GM12864 (cell line): ENCODE measurements at places on chromosomes 2 and 18.

GRCh38 chr2:198438331-198438730 is 633.9 kb downstream of the PLCL1 start:
- DNase-seq = no peak

- no peak for DNase-seq
Measured at GRCh38 chr18:79875931-79876461, 75.5 kb downstream of the SLC66A2 start.

GRCh38 chr2:20468549-20469500 is 22.0 kb downstream of the RHOB start:
- DNase-seq = no peak

- no peak for DNase-seq
Measured at GRCh38 chr2:172613615-172614231, 57.8 kb downstream of the PDK1 start.

DNA sequence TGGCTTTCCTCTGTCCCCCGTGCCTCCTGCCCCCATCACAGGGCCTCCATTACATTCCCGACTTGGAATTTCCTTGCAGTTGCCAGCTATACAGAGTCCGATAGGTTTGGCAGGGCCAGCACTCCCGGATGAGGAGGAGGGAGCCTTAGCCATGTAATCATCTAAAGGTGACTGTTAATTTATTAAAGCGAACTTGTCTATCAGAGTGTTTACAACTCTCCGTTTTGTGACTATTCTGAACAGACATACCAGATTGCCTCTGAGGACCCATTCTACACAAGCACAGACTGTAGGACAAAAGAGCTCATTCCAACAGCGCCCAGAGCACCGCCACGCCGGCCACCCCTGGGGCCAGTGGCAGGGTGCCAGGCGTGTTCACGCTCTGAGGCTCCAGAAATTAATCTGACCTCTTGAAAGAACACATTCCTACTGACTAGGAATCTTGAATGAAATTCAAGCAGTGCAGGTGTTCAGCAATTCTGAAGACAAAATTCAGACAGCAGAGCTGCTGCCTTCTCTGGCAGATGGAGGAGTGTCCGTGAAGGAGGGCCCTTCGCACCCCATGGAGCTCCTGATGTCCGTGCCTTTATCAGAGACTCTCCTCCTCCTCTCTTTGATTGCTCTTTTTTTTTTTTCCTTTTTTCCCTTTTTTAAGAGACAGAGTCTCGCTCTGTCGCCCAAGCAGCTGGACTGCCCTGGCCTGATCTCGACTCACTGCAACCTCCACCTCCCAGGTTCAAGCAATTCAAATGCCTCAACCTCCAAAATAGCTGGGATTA is 58.1 kb upstream of the RALBP1 start:
- no peak for DNase-seq

- no peak for DNase-seq
Measured at GRCh38 chr2:59655809-59656208, 897.6 kb downstream of the BCL11A start.

DNA sequence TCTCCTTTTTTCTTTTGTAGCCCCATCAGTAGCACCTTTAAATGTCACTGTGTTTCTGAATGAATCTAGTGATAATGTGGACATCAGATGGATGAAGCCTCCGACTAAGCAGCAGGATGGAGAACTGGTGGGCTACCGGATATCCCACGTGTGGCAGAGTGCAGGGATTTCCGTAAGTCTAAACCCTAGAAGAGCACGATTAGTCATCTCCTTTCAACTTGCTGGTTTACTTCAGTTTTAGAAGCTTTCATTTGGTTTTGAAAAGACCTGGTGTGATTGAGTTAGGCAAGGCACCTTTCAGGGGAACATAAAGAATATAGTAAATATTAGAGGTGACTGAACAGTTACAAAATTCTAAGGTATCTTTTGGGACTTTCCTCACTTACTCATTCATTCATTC is 72.2 kb upstream of the TMEM87B start:
- no peak for DNase-seq

DNA sequence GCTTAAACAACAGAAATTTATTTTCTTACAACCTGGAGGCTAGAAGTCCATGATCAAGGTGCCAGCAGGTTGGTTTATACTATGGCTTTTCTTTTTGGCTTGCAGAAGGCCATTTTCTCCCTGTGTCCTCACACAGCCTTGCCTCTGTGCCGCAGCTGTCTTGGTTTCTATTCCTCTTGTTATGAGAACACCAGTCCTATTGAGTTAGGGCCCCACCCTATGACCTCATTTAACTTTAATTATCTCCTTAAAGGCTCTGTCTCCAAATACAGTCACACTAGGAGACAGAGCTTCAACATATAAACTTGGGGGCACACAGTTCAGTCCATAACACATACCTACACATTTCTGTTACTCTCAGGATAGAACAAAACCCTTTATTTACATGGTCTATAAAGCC is 17.3 kb upstream of the RHOB start:
- DNase-seq = peak; percentile 67

GRCh38 chr2:85012855-85013254 is 41.9 kb downstream of the KCMF1 start:
- DNase-seq = no peak

GRCh38 chr2:27152796-27153464 is 4.1 kb downstream of the TCF23 start:
- DNase-seq = no peak

DNA sequence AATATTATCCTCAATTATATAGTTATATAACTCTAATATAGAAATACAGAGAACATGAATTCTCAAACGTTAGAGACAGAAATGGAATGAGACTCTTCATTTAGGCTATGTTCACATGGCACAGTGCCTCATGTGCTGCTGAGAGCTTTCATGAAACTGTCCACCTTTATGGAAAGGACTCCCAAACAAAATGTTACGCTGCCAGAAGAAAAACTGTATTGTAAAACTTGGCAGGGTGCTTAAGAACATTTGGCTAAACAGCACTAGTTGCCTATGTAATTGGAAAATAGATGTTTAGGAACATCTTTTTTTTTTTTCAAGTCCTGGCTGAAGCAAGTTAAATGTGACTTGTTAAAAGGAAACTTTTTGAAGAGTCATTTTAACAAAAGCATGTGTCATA is 396.0 kb downstream of the ERBB4 start:
- no peak for DNase-seq

DNA sequence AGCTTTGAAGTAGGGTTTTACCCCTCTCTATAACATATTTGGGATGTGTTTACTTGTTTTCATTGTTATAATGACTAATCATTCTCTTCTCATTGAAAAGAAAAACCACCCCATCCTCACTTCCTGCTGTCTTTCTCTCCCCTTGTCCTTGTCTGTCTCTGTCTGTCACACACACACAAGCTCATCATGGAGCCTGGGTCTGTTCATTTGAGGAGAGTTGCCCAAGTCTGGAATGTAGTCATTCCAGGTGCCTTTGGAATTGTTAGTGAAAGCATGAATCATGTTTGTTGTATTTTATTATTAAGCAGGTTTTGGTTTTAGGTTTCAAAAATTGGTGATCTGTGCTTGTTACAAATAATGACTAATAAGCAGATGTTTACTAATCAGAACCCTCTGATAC is 133.5 kb upstream of the IL1R2 start:
- no peak for DNase-seq

DNA sequence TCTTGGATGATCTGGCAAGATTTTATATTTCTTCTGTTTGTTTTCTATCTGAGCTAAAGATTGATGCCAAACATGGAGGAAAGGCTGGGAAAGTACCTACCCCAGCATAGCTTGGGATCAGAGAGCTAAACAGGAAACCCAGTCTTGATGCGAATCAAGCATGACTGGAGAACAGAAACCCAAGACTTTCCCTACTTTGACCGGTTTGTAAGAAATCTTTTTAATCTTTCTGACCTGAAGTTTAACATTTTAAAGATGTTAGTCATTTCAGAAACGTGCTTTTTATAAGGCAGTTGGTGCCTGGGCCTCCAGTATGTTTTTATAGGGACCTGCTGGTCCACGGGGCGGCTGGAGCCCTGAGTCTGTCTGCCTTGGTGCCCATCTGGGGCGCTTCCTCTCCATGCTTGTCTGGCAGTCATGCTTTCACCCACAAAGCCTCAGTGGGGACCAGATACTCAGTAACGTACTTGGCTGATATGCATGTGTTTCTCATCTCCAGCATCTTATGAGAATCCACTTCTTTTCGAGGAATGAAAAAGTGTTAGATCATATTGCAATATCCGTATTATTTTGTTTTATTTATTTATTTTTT is 266.5 kb downstream of the PTGR3 start:
- DNase-seq = peak; percentile 18

GRCh38 chr2:43897492-43897891 is 58.7 kb downstream of the ABCG8 start:
- DNase-seq = no peak

DNA sequence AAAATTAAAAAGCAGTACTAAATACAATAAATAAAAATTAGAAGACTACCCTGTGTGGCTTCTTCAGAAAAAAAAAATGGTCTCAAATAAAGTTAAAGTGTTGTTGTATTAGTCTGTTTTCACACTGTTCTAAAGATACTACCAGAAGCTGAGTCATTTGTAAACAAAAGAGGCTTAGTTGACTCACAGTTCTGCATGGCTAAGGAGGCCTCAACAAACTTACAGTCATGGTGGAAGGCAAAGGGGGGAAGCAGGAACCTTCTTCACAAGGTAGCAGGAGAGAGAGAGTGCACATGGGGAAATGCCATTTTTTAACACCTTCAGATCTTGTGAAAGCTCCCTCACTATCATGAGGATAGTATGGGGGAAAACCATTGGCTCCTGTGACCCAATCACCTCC is 612.8 kb downstream of the RNF144A start:
- DNase-seq = no peak

- DNase-seq = no peak
Measured at GRCh38 chr2:195613922-195614321, 43.1 kb upstream of the SLC39A10 start.

DNA sequence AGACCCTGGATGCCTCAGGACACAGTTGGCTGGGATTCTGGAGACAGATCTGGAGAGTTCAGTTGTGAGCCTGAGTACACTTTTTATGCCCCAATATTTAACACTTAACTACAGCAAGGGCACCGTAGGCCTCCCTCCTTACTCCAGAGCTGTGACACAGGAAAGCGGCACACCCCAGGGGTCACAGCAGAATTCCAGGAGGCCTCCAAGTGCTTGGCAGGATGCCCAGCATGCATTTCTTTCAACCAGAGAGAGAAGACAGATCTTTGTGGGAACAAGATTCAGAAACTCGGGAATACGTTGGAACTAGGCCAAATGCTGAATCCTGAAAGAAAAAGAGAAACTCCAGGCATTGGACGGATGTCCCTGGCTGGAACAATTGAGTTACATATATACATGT is 199.2 kb upstream of the NT5C1B start:
- no peak for DNase-seq

GRCh38 chr18:37122877-37123276 is 293.9 kb downstream of the KIAA1328 start:
- DNase-seq = no peak

GRCh38 chr2:58268685-58269084 is 27.6 kb upstream of the FANCL start:
- DNase-seq = no peak
